ENCODE measurements at places on chromosomes 1 and 21. TPM values are rescaled to one million over a fixed set of nuclear protein-coding genes. Genes with fewer than 3 reads are reported as not detected.

BMP8B gene
- not detected for total RNA-seq

GRCh38 chr1:45171575-45171974 is 34.8 kb downstream of the ZSWIM5 start:
- H3K36me3 ChIP-seq = no peaks in the 10 kb centered on the region
- H3K4me1 ChIP-seq = no peaks in the 10 kb centered on the region
- H3K27me3 ChIP-seq = no peaks in the 10 kb centered on the region
- DNase-seq = no peak
- no peak overlapping the region for H3K4me3 ChIP-seq

SLC35F3 gene
- total RNA-seq = not detected

- H3K4me1 ChIP-seq = peaks cover 4% of the 10 kb centered on the region
- no peak for DNase-seq
- no peaks in the 10 kb centered on the region for H3K36me3 ChIP-seq
- no peak overlapping the region for H3K4me3 ChIP-seq
- H3K27ac ChIP-seq = no peak overlapping the region
These were observed 18.5 kb downstream of the TP53BP2 start for GRCh38 chr1:223827193-223827663.

DNA sequence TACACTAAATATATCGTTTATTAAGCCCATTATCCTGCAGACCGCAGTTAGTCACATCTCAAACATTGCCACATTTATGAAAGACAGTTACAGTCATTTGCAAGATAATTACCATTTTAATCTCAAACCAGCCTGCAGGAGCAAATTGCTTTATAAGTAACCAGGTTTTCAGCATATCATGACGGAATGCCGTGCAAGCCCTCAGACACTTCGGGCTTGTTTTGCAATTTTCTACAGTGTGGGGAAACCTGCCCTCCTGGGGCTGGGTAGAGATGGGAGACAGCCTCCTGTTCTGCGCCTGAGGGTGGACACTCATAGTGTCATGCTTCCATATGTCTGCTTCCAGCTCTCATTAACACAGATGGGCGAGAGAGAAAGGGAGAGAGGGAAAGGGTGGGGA is 563.9 kb downstream of the NPHP4 start:
- no peaks in the 10 kb centered on the region for H3K36me3 ChIP-seq
- H3K4me1 ChIP-seq = no peaks in the 10 kb centered on the region
- no peak for DNase-seq
